ENCODE measurements at places on chromosomes 6 and 20.

- DNase-seq = no peak
Observed at GRCh38 chr6:127869772-127870404, 31.0 kb downstream of the THEMIS start.

GRCh38 chr6:89037141-89037900, 43.2 kb upstream of the PNRC1 start:
- DNase-seq = no peak

DNA sequence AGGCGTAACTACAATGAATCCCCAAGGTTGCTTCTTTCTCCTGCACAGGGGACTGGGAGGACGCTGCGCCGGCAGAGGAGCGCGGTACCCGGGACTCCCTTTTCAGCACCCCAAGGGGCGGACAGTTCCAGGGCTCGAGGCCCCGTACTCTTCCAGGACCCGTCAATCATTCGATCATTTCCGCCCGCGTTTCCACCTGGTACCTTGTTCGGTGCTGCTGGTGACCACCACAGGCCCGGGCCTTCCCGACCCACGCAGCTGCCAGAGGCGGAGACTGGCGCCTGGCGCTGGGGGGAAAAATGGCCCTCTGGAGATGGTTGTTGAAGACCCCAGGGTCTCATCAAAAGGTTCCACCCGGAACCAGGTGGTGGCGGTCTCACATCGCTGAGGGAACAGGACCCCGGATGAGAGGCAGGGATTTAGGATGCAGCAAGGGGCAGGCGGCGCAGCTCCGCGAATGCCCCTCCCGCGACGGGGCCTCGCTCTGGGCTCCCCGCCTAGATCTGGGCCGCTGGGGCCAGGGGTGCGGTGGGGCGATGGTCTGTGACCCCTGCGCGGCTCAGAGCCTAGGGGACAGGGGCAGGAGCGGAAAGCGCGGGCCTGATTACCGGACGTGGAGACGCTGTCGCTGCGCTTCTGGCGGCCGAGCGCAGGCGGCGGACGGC, 744 bp downstream of the VSX1 start:
- DNase-seq = no peak

DNA sequence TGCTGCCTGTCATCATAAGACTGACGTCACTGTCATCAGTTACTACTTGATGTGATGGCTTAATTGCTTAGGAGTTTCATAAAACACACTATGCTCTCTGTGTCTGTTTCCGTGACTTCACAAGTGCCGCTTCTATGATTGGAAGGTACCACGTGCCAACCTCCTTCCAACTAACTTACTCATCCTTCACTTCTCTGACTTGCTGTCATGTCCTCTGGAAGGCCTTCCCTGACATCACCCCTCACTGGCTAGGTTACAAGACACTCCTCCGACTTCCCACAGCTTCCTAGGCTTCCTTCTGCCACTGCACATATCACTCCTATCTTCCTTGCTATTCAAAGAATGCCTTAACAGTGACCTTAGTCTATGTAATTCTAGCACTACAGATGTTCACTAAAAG, 20.4 kb downstream of the SERINC3 start:
- DNase-seq = no peak

DNA sequence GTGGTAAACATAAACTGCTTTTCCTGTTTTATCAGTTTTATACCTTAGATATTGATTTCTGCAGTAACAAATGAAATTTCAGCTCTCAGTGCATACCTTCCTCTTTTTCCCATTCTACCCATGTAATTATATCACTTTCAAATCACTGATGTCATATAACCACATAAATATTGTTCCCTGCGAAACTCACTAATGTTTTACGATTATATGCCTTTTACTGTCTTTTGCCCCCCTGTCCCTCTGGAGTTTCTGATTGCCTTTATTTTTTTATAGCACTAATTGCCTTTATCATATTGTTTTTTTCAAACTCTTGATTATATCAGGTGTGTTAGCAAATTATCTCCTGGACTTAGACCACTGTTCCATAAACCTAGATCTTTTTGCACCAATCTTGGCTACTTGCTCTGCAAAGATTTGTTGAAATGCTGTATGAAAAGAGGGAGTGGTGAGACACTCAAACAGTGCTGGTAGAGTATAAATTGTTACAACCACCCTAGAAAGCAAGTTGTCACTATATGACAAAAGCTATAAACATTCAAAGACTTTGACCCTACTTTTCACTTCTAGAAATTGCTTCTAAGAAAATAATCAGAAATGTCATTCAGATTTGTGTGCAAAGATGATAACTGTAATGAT, 29.6 kb upstream of the EDN1 start:
- DNase-seq = no peak

- DNase-seq = no peak
Observed at GRCh38 chr20:36234771-36235320, 1.4 kb upstream of the AAR2 start.

DNA sequence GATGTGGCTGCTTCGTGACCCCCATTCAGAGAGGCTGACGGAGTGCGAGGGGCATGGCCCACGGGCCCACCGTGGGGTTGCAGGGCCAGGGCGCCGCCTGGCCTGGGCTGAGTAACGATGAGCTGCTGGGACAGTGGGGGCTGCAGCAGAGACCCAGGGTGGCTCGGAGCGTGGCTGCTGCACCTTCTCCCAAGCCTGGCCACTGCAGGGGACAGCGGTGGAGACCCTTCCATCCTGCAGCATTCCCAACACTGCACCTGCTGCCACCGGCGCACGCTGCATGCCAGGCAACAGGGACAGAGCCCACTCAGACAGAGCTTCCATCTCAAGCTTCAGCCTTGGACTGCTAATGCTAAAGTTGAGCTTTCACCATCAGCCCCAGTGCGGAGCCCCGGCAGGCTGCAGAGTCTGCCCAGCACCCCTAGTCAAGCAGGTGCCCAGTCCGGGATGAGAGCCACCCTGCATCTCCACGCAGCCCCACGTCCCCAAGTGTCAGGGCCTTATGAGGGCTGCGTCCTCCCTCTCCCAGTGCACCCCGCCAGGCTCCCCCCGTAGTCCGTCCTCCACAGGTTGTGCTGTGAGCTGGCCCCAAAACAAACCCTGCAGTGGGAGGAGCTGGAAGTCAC, 89.4 kb upstream of the AFDN start:
- DNase-seq = no peak

DNA sequence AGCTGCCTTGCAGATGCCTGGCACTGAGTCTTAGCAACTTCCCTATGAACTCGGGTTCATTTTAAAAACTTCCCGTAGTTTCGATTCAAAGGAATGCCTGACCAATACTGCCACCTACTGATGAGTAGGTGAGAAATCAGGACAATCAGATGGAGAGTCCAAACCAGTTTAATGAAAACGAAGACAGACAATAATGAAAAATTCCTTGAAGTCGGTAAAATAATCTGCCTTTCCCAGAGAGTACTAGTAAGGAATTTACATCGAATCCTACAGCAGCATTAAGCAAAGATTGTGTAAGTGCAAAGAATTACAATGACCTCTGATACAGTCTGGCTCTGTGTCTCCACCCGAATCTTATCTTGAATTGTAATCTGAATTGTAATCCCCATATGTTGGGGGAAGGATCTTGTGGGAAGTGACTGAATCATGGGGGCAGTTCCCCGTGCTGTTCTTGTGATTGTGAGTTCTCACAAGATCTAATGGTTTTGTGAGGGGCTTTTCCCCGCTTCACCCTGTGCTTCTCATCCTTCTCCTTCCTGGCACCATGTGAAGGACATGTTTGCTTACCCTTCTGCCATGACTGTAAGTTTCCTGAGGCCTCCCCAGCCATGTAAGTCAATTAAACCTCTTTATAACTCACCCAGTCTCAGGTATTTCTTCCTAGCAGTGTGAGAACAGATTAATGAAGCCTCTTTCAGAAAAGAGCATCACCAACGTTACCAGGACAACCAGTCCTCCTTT, 134.4 kb downstream of the ARHGAP18 start:
- DNase-seq = no peak

GRCh38 chr6:160088784-160089533, 32.7 kb upstream of the SLC22A1 start:
- DNase-seq = no peak

DNA sequence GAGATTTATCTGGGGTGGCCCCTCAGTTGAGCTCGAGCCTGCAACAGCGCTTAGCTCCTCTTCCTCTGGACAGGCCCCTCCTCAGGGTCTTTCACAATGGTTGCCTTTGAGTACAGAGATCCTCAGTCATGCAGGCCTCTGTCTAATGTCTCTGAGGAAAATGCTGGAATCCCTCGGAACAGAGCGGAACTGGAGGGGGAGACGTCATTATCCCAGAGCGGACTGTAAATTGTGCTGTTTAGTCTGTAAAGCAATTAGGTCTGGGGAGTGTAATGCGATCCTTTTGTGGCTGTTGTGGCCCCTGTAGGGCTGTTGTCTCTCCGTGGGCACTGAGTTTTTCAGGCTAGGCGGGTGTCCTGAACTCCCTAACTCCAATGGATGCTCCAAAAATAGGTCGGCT, 15.0 kb upstream of the DAAM2 start:
- DNase-seq = no peak

- no peak for DNase-seq
Observed at GRCh38 chr6:70396163-70396562, 17.1 kb upstream of the FAM135A start.

- DNase-seq = no peak
Observed at GRCh38 chr20:45368221-45368980, 5.4 kb downstream of the SYS1 start.

DNA sequence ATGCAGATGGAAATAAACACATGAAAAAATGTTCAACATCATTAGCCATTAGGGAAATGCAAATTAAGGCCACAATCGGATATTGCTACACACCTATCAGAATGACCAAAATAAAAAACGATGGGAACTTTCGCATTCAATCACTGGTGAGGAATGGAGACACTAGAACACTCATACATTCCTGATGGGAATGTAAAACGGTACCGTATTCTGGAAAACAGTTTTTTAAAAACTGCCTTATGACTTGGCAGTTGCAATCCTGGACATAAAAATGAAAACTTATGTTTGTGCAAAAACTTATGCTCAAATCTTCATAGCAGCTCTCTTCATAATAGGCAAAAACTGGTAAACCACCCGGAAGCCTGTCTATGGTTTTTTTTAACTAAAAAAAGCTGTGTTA, 146.0 kb downstream of the CEBPB start:
- DNase-seq = no peak

DNA sequence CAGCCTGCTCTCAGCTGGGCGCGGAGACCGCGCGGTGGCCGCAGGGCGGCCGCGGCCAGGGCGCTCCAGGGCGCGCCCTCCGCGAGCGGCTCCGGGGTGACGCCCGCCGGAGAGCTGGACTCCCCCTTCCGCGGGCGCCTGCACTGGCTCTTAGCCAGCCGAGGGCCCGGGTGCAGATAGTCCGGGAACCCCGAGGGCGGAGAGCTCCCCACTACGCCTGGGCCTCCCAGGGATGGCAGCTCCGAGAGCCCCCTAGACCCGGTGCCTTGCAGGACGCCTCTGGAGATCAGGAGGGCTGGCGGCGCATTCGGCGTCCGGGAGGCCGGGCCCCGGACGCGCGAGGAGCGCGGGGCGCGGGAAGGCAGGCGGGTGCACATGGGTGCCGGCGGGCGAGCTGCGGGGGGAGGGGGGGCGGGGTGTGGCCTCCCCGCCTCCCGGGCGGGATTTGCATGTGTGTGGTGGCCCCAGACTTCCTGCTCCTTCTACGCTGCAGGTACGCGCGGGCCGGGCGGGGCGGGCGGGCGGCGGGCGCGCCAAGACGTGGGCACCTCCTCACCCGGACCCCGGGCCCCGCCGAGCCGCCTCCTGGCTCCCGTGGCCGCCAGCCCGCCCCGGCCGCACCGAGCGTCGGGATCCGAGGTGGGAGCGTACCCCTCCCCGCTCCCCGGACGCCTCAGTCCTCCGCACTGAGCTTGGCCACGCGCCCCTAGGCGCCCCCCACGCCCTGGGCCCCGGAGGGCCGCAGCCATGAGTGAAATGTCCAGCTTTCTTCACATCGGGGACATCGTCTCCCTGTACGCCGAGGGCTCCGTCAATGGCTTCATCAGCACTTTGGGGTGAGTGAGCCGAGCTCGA, at the start of gene ITPR3:
Gene ITPR3 (plus strand): TSS at position 467 of the 855 bp plus-strand sequence. CDS start 281 bp downstream, at position 748.
- peak; percentile 68 for DNase-seq

DNA sequence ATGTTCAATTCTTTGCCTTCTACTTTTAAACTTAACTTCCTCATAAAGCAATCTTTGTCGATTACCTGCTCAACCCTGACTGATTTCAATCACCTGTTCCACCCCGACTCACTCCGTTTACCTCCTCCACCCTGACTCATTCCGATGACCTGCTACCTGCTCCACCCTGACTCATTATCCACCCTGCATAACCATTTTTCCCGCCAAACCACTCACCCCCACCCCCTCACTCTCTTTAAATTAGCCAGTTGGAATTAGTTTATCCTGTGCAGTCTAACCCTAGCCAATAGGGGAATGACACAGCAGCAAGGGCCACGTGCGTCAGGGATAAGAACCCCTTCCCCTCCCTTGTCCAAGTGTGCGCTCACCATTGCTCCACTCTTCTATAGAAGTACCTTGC, 56.7 kb upstream of the MRAP2 start:
- no peak for DNase-seq

DNA sequence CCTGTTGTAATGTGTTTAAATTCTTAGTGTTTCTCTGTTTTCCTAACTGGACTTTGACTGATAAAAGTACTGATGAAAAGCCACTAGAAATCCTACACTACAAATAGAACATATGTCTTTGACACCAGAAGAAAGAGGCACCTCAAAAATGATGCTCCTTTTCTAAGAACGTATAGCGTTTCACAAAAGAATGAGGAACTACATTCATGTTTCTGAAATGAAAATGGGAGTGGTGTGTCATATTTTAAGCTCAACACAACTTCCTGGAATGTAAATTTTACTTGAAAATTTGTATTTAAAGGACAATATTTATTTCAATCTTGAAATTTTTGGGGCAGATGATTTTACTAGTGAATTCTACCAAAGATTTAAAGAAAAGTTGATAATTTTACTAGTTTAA, 35.3 kb downstream of the KIAA0408 start:
- DNase-seq = no peak

DNA sequence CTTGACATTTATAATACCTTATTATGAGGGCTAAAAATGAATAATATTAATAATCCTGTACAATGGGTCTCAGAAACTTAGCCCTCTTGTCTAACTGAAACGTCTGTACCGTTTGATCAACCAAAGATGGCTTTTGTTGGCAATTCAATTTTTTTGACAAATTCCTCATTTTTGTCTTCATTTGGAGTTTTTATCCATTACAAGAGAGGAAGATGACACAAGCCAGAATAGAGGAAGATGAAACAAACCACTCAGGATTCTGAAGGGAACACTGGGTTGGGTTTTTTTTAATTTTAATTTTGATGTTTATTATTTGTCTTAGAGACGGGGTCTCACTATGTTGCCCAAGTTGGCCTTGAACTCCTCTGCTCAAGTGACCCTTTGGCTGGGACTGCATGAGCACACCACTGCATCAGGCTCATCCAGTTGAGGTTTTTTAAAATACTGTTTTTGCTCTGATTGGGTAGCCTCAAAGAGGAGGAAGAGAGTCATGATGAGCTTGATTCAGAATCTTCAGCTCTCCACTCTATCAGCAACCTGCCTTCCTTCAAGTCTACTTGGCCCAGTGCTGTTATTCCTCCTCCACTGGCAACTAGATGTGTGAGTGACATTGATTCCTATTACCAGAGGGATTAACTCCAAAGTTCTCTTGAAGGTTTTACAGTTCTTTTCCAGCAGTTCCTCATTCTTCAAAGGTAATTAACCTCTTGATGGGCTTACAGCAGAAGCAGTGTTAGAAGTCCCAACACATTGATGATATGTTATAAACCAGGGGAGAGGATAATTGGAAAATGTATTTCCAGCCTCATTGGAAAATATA, 71.3 kb downstream of the ATXN1 start:
- DNase-seq = no peak
